ENCODE measurements at places on chromosomes 13 and 19. TPM values are rescaled to one million over a fixed set of nuclear protein-coding genes. Genes with fewer than 3 reads are reported as not detected.

PCDH9 gene
- total RNA-seq, result 8.3 TPM

- DNase-seq, result peak; percentile 33
Measured at GRCh38 chr19:35545855-35546381, 492 bp downstream of the TMEM147 start.

DNA sequence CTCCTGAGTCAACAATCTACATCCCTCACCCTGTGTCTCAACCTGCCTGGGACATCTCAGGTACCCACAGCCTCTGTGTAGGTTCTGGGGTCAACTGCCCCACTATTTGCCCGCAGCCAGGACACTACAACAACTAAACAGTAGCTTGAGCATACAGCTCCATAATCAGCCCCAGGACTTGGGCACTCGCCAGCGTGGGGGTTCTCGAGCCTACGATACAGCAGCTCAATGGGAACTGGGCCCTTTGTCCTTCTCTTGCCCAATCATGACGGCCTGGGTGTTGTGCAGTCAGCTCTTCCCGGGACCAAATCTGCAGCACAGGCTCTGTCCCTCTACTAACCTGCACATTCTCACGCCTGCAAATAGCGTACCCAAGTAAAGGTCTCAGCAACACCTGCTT lies 1.3 kb downstream of the ZNF180 start:
- DNase-seq, result no peak

FCHO1 gene
- 0.53 TPM for total RNA-seq

DNA sequence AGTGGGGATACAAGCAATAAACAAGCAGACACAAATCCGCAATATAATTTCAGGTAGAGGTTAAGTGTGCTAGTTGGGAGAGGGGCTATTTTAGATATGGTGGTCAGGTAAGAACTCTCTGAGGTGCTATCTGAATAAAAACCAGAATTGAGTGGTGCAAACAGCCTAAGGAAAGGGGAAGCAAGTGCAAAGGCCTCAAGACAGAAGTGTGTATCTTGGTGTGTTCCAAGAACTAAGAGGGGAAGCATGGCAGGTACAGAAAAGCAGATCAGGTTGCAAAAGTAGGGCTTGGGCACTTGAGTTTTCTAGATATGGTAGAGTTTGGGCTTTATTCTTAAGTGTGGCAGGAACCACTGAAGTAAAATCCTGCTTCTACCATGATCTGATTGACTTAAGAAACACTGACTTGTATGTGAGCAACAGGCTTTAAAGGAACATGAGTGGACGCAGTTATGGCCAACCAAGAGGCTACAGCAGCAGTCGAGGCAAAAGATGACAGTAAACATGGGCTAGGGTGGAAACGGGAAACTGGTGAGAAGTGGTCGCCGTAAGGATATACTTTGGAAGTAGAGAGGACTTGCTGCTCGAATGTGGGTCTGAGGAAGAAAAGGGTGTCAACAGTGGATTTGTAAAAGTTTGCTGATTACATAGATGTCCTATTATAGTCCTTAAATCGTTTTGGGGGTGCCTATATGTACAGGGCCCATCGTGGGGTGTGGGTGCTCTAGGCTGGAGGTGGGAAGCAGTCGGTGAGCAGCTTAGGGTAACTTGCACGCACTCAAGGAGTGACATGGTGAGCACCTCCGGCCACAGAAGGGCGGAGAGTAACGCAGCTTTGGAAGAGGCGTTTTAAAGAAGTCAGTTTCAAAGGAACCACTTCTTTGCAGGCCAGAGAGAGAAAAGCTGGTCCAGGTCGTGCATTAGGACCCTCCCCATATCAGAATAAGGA lies 677 bp downstream of the TGDS start:
- peak; percentile 39 for DNase-seq

ZSCAN1 gene
- total RNA-seq, result 0.35 TPM

FXYD1 gene
- 152 TPM for total RNA-seq

DNA sequence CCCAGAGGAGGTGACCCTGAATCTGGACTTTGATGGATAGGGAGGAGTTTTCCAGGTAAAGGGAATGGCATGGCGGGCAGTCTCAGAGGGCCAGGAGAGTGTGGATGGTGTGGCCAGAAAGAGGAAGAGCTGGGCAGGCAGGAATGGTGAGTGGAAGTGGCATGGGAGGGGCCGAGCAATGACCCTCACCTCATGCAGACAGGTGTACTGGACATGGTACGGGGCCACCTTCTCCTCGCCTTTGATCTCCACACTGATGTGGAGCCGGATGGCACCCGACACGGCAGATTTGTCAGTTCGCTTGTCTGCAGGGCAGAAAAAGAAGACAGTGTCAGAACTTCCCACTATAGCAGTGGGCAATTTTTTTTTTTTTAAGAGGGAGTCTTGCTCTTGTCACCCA lies 45.5 kb downstream of the UNC13A start:
- DNase-seq, result no peak

Measured in muscle of leg (tissue), 16 donors.